ENCODE measurements at places on chromosomes 4 and X. TPM values are rescaled to one million over a fixed set of nuclear protein-coding genes. Genes with fewer than 3 reads are reported as not detected.

The PPEF2 gene
- total RNA-seq: not detected

The PTPN13 gene
- 12.1 TPM for total RNA-seq

The PABPC5 gene
- 0.40 TPM for total RNA-seq

The TLR10 gene
- not detected for total RNA-seq

The TRPC5OS gene
- total RNA-seq: not detected

The TMA16 gene
- total RNA-seq: 39.5 TPM

The BEX3 gene
- 146 TPM for total RNA-seq

- H3K4me3 ChIP-seq: no peak overlapping the region
- H3K4me1 ChIP-seq: no peaks in the 10 kb centered on the region
- no peak overlapping the region for H3K27ac ChIP-seq
- no peaks in the 10 kb centered on the region for H3K36me3 ChIP-seq
- no peak for DNase-seq
Observed at GRCh38 chrX:67546496-67547423, 2.9 kb downstream of the AR start.

DNA sequence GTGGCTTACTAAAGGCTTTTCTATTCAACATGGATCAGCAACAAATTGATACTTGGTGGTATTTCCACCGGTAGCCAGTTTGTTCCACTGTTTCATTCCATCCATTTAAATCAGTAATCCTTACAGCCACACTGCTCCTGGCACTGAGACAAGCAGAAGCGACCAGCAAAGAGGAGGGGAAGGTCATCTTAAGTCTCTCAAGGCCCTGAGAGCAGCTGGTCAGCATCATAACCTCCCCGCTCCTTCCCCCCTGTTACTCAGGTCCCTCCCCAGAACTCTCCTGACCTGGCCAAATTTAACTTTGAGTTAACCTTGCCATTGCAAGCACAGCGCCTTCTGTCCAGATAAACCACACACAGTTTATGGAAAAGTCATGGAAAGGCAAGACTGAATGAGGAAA is 331.3 kb upstream of the KLF3 start:
- peaks cover 43% of the 10 kb centered on the region for H3K4me1 ChIP-seq
- no peaks in the 10 kb centered on the region for H3K36me3 ChIP-seq
- H3K4me3 ChIP-seq: no peak overlapping the region
- H3K27me3 ChIP-seq: no peaks in the 10 kb centered on the region
- H3K27ac ChIP-seq: no peak overlapping the region

- H3K36me3 ChIP-seq: no peaks in the 10 kb centered on the region
- no peaks in the 10 kb centered on the region for H3K4me1 ChIP-seq
- H3K4me3 ChIP-seq: no peak overlapping the region
- no peak for DNase-seq
Observed at GRCh38 chr4:38768968-38769394, 13.8 kb downstream of the TLR10 start.

DNA sequence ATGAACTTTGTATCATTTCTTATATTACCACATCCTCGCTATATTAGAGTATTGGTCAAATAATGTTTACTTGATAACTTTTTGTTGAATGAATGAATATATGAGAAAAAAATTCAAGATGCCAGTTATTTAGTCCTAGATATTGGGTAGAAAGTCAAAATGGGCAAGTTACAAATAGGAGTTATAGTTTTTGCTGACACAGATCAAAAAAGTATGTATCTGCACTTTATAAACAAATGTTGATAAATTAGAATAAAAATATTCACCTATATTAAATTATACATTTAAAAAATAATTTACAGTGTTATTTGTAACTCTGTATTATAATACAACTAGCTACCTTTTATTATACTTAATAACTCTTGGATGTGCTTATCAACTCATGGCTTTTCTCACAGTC is 57.8 kb upstream of the NDST4 start:
- H3K4me3 ChIP-seq: no peak overlapping the region
- H3K27ac ChIP-seq: no peak overlapping the region
- H3K36me3 ChIP-seq: no peaks in the 10 kb centered on the region
- H3K27me3 ChIP-seq: no peaks in the 10 kb centered on the region
- no peak for DNase-seq

DNA sequence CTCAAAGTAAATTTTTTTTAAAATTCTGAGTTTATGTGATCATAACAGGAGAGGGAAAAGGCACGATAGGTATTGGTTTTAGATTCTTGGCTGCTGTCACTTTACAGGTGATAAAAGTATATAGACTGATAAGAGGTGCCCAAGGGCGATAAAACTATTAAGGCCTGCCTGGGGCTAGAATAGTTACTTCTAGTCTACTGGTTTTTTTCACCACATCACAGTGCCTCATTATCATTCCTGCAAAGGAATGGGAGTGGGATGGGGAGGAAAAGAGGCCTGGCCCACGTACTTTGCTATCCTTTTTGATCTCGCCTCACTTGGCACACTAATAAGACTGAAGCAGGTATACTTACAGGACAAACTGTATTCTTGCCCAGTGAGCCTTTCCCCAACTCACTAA is 46.6 kb downstream of the CXorf58 start:
- no peaks in the 10 kb centered on the region for H3K4me1 ChIP-seq
- H3K36me3 ChIP-seq: no peaks in the 10 kb centered on the region
- DNase-seq: no peak
- no peak overlapping the region for H3K4me3 ChIP-seq
- no peak overlapping the region for H3K27ac ChIP-seq

DNA sequence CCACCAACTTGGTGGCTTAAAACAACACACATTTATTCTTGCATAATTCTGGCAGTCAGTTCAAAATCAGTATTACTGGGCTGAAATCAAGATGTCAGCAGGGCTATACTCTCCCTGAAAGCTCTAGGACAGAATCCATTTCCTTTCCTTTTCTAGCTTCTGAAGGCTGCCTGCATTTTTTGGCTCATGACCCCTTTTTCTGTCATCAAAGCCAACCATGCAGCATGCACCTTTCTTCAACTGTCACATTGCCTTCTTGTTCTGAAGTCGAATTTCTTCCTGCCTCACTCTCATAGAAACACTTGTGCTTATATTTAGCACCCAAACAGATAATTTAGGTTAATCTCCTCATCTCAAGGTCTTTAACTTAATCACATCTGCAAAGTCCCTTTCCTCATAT is 79.8 kb upstream of the PPP1R2C start:
- H3K27ac ChIP-seq: no peak overlapping the region
- no peaks in the 10 kb centered on the region for H3K27me3 ChIP-seq
- no peak for DNase-seq
- H3K4me1 ChIP-seq: no peaks in the 10 kb centered on the region

DNA sequence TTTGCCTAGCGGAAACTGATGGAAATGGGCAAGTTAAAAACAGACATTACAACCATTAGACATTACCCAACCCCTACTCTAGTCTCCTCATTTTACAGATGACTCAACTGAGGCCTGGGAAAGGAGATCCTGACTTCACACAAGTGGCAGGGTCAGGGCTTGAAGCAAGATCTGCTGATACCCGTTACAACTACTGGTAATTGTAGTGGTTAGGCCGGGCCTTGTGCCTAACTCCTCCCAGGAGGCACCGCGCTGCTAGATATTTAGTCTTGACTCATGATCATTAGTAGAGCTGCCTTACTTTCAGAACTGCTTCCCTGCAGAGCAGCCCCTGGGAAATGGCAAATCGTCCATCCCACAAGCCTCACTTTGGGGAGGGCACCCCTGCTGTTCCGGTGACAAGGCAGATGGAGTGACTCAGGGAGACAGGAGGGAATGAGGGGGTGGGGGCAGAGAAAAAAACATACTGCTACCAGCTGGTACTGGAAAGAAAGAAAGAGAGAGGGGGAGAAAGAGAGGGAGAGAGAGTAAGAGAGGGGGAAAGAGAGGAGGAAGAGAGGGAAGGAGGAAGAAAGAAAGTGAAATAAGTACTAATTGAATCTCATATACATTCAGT is 12.2 kb downstream of the ARHGEF6 start:
- H3K27me3 ChIP-seq: no peaks in the 10 kb centered on the region
- H3K36me3 ChIP-seq: no peaks in the 10 kb centered on the region
- peak; percentile 83 for DNase-seq
- H3K4me3 ChIP-seq: peak overlapping the region; percentile 36

DNA sequence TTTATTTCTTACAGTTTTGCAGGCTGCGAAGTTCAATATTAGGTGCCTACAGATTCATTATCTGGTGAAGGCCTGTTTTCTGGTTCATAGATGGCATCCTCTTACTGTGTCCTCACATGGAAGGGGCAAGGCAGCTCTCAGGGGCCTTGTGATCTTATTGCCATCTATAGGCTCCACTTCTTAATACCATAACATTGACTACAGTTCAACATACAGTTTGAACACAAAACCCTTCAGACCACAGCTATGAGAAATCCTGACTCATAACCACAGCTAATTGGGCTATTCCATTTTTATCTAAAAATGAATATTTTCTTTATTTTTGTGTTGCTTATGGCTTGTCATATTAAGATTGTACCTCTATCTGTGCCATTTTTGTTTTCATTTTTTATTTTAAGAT is 72.3 kb downstream of the STAG2 start:
- H3K4me1 ChIP-seq: peaks cover 13% of the 10 kb centered on the region
- peaks cover 10% of the 10 kb centered on the region for H3K36me3 ChIP-seq
- DNase-seq: peak; percentile 68
- no peaks in the 10 kb centered on the region for H3K27me3 ChIP-seq
- no peak overlapping the region for H3K4me3 ChIP-seq

DNA sequence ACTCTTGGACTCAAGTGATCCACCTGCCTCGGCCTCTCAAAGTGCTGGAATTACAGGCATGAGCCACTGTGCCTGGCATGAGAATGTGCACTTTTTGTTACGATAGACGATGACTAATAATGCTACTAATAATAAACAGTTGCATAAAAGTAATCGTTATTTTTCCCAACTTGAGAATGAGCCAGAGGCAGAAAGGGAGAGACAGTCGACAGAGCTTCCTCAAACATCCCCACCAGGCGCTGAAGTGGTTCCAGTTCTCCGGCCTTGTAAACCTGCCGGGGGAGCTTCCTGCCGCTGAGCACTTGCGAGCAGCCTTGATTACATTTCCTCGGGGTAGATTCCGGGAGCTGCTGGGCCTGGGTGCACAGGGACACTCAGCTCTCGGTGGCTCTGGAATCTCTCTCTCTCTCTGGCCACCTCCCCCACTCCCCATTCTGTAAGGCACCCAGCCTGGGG is 8.9 kb upstream of the HTRA3 start:
- H3K4me1 ChIP-seq: 0 out of 2 replicates have a peak, but pooled peaks cover 7% of the 10 kb centered on the region
- peak; percentile 79 for DNase-seq
- no peak overlapping the region for H3K4me3 ChIP-seq
- no peaks in the 10 kb centered on the region for H3K36me3 ChIP-seq
- no peaks in the 10 kb centered on the region for H3K27me3 ChIP-seq

DNA sequence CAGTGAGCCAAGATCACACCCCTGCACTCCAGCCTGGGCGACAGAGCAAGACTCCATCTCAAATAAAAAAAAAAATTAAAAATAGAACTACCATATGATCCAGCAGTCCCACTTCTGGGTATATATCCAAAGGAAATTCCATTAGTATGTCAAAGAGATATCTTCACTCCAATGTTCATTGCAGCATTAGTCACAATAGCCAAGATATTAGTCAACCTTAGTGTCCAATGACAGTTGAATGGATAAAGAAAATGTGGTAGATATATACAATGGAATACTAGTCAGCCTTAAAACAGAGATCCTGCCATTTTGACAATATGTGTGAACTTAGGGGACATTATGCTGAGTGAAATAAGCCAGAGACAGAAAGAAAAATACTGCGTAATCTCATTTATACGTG is 49.4 kb downstream of the C4orf46 start:
- no peak overlapping the region for H3K4me3 ChIP-seq
- H3K36me3 ChIP-seq: no peaks in the 10 kb centered on the region
- peak; percentile 31 for DNase-seq

DNA sequence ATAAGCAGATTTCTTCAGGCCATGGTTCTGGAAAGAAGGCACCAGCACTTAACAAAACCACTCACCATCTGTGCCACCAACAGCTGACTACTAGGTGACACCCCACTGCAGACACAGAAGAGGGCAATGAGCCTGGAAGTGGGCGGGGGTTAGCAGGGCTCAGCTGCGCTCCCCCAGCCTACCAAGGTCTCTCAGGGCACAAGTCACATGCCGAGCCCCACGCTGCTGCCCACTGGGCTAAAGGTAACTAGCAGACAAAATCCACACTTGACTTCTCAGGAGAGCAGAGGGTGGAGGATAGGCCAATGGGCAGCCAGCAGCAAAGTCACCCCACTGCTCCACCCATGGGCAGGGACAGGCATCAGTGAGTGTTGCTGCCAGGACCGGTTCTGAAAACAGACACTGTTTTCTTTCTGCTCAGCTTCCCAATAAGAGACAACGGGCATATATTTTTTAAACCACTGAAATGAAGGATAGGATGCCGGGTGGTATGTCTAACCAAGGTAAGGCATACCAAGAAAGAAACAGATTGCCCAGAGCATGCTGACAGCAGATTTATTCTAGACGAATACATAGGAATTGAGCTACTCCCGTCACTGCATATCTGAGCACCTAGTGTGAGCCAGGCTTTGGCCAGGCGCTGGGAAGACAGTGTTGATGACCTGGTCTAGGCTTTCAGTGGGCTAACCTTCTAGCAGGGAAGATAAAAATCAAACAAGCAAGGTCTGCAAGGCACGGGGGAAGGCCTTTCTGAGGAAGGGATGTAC is 20.1 kb downstream of the ACSL1 start:
- H3K27me3 ChIP-seq: no peaks in the 10 kb centered on the region
- peak; percentile 15 for DNase-seq
- H3K27ac ChIP-seq: peak overlapping the region; percentile 48
- peaks cover 53% of the 10 kb centered on the region for H3K4me1 ChIP-seq

- no peaks in the 10 kb centered on the region for H3K4me1 ChIP-seq
- no peaks in the 10 kb centered on the region for H3K27me3 ChIP-seq
- no peaks in the 10 kb centered on the region for H3K36me3 ChIP-seq
Observed at GRCh38 chr4:100875296-100876068, 357.7 kb upstream of the EMCN start.

DNA sequence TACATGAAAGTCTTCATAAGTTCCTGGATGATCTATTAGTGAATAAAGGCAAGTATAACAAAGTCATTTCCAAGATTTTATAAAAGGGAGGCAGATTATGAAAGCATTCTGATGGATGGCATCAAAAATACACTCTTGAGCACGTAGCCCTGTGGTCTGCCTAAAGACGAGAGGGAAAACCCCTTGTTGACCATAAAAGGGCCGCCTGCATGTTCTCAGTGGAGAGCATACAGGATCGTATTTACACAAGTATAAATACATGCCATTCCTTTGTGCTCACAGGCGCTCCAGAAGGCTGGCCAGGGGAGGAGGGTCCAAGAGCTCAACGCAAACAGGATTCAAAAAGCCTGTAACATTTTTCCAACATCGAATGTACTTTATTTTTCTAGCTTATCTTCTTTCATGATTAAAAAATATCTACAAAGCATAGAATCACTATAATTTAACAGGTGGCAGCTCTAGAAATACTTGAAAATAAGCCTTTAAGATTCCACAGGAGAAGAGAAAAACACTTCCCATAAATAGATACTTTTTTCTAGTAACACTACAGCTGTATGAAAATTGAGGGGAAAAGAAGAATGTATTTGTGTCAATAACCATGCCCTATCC is 29.6 kb downstream of the PDGFC start:
- no peaks in the 10 kb centered on the region for H3K36me3 ChIP-seq
- peak overlapping the region; percentile 70 for H3K27ac ChIP-seq
- DNase-seq: peak; percentile 90
- peaks cover 59% of the 10 kb centered on the region for H3K4me1 ChIP-seq

DNA sequence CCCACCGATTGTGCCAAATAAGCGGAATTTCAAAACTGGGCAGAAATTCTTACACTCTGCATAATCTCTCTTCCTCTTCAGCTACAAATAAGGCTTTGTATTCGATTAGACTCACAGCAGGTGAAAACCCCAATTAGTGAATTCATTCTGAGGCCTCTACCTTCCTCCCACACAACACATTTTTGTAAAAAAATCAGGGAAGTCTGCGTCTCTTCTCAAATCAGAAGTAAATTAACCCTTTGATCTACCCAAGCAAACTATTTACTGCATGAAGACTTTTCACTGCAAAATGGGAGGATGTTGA is 200.6 kb upstream of the FTHL17 start:
- H3K4me3 ChIP-seq: no peak overlapping the region
- no peaks in the 10 kb centered on the region for H3K36me3 ChIP-seq
- H3K27me3 ChIP-seq: peaks cover 13% of the 10 kb centered on the region
- H3K4me1 ChIP-seq: no peaks in the 10 kb centered on the region
- no peak for DNase-seq
- H3K27ac ChIP-seq: no peak overlapping the region

Measured in PC-3 (cell line).